ENCODE measurements at places on chromosomes 13 and 19.

GRCh38 chr19:45917421-45918091 is 3.0 kb upstream of the NANOS2 start:
- no peak for DNase-seq

GRCh38 chr13:97826421-97827012 is 127.0 kb upstream of the IPO5 start:
- no peak for DNase-seq

GRCh38 chr13:34465423-34465922 is 476.6 kb upstream of the NBEA start:
- no peak for DNase-seq

DNA sequence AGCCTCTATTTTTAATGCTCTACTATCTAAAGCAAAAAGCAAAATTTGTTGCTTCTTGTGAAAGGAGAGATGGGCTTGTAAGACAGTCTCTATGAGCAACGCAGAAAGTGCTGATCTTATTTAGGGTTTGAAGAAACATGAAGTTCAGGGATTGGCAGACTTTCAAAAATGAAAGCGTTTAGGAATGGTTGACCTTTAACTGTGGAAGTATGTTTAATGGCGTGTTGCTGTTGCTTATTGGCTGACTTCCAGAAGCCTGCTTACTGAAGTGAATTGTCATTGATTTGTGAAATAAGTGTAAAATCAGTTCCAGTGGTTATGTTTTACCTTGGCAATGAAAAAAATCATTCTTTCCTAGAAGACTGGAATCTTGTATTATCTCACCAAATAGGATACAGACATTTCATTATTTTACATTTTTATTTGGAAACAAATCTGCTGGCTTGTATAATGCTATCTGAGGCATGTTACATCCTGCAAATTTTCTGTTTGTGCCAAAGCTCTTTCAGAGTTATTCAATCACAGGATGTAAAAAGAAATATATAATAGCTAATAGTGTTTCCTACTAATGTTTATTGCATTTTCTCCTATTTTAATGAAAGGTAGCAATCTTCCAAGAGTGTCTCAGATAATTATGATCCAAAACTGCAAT is 221.3 kb upstream of the SLITRK6 start:
- no peak for DNase-seq

GRCh38 chr19:39304185-39304513 is 7.9 kb downstream of the IFNL1 start:
- DNase-seq = no peak

- no peak for DNase-seq
Measured at GRCh38 chr13:42614436-42615035, 40.6 kb downstream of the TNFSF11 start.

Measured in suppressor macrophage treated with lipopolysaccharide for 1 hour (primary cell).